ENCODE measurements at places on chromosomes 13 and 19.
A peak's percentile ranks its signal among the peaks of the same experiment; 100 is the strongest.

DNA sequence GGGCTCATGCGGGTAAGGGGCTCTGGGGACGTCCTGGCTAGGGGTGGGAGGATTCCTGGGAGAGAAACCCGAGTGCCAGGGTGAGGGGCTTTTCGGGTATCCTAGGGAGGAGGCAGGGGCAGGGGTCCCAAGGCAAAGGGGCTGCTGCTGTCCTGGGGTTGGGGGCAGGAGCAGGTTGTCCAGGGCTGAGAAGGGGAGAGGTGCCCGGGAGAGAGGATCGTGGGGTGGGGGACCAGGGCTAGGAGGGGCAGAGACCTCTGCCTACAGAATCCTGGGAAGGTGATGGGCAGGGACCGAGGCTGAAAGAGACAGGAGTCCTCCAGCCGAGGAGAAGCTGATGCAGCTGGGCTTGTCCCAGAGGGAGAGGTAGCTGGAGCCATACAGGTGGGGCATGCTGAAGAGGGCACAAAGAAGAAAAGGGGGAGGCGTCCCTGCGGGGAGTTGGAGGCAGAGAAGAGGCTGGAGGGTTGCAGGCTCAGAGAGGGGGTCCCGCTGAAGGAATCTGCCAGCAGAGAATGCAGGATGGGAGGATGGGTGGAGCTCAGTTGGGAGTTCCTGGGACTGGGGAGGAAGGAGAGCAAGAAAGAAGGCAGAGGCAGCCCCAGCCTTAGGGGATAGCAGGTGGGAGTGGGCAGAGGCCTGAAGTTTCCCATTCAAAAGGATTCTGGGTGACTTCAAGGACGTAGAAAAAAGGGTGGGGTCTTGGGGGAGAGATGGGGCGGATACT lies 574 bp downstream of the CYP2S1 start:
- no peak for ATAC-seq

DNA sequence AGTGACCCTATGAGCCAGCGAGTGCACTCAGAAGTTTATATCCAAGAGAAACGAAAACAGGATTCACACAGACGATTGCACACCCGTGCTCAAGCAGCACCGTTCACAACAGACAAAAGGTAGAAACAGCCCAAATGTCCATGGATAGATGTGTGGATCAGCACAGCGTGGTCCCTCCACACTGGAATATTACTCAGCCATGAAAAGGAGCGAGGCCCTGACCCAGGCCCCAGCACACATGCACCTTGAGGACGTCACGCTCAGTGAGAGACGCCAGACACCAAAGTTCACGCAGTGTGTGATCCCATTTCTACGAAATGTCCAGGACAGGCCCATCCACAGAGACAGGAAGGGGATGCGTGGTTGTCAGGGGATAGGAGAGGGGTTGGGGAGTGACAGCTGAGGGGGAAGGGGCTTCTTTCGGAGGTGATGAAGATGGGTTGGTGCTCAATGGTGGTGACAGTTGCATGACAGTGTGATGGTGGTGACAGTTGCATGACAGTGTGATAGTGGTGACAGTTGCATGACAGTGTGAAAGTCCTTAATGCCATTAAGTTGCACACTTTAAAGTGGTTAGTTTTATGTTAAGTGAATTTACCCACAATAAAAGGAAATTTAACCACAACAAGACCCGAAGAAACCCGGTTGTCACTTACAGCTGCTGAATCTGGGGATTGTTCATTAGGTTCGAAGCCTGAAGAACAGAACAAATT lies 18.9 kb upstream of the SLC39A3 start:
- no peak for ATAC-seq

- ATAC-seq, result no peak
These were observed 92.1 kb downstream of the USP12 start for GRCh38 chr13:27079421-27079958.

- no peak for ATAC-seq
These were observed 22.4 kb downstream of the VAV1 start for GRCh38 chr19:6794686-6795431.

- no peak for ATAC-seq
These were observed 1.5 kb upstream of the PRR12 start for GRCh38 chr19:49589502-49589905.

- ATAC-seq, result no peak
These were observed 932 bp upstream of the PIP5K1C start for GRCh38 chr19:3701200-3701599.

GRCh38 chr19:5434970-5435641 lies 20.1 kb upstream of the ZNRF4 start:
- ATAC-seq, result peak; percentile 39

GRCh38 chr13:79780240-79780639 lies 299.3 kb downstream of the NDFIP2 start:
- no peak for ATAC-seq

- ATAC-seq, result no peak
These were observed 1.3 kb upstream of the AXL start for GRCh38 chr19:41217741-41218140.

- ATAC-seq, result no peak
These were observed 645.3 kb downstream of the TBC1D4 start for GRCh38 chr13:74836628-74837027.

DNA sequence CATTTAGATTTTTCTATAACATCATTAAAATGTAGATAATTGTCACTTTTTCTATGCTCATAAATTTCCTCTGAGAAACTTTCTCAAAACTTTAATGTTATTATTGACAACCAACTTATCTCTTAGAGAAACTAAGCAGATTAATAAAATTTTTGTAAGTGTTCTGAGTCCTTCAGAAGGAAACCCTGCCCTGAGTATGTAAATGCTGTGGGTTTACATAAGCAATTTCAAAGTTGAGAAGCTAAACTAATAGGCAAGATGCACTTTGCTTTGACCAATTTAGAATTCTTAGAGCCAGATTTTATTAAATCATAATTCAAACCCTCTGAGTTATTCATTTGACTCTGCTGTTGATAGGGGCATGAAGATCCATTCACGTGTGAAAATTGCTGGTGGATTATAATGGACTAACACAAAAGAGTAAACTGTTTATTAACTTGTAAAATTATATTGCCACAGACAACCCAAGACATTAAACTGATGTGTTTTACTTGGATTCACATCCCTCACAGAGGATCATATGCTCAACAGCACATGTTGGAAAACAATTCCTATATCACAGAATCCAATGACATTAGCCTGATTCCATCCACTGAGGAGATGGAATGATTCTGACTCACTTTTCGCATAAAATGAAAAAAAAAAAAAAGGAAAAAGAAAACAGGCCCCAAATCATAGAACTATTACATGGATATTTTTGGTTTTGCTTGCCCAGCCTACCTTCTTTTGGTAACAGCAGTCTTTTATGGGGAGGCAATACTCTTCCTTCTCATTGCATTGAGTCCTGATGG lies 453.7 kb upstream of the HTR2A start:
- no peak for ATAC-seq

DNA sequence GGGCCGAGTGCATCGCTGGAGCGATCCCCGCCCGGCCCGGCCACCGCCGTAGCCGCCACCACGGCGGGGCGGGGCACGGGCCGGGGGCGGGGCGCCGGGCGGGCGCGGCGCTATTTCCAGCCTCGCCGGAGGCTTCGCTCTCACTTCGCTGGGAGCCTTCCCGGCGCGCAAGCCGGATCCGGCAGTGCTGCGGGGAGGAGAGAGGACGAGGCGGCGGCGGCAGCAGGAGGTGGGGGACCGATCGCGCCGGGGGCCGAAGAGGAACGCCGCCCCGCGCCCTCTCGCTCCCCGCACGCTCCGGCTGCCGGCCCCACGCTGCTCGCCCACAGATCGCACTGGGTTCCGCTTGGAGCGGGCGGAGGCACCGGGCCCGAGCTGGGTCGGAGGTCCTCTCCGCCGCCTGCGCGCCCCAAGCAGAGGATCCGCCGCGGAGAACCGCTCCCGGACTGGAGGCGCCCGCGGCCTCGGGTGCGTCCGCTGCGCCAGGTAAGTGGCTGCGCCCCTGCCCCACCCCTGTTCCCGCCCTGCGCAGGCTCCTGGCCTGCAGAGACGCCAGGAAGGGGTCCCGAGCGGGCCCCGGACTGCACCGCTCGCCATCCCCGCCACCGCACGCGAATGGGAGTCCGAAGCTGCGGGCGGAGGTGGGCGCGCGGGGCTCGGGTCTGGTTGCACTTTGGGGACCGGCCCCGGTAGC lies at the start of gene CHST8:
Gene CHST8 (plus strand): TSS at position 143 of the 694 bp plus-strand sequence. CDS start 67,309 bp downstream, outside the sequence.
- ATAC-seq, result no peak

DNA sequence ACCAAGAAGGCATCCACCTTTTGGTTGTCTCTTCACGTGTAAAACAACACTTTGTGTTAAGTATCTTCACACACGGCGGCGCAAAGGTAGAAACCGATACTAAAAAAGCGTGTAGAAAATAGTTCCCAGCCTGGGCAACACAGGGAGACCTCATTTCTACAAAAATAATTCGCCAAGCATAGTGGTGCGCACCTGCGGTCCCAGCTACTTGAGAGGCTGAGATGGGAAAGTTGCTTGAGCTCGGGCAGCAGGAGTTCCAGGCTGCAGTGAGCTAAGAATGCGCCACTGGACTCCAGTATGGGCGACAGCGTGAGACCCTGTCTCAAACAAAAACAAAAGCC lies 573 bp upstream of the ERCC5 start:
- ATAC-seq, result peak; percentile 29

GRCh38 chr19:30061223-30062064 lies 119.4 kb downstream of the URI1 start:
- no peak for ATAC-seq

DNA sequence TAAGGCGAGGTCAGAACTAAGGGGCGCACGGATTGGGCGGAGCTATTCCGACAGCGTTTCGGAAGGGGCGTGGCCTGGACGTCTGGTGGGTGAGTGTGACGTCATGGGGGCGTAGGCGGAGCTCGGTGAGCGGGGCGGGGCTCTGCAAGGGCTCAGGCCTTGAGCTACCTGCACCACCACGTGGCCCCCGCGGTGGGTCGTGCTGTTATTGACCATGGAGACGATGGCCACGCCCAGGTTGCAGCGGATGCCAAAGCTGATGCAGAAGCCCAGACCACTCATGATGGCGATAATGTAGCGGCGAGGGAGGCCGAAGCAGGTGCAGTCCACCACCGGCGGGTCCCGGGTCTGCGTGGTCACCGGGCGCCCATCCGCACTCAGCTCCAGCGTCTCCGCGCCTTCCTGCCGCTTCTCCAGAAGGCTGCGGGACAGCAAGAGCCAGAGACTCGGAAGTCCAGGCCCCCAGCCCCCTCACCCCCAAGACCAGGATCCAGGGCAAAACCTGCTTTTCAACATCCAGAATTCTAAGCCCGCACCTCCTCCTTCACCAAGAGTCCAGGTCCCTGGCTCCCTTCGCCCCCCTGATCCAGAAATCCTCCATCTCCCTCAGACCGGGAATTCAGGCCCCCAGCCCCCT lies 4.8 kb downstream of the SLC17A7 start:
- ATAC-seq, result no peak

DNA sequence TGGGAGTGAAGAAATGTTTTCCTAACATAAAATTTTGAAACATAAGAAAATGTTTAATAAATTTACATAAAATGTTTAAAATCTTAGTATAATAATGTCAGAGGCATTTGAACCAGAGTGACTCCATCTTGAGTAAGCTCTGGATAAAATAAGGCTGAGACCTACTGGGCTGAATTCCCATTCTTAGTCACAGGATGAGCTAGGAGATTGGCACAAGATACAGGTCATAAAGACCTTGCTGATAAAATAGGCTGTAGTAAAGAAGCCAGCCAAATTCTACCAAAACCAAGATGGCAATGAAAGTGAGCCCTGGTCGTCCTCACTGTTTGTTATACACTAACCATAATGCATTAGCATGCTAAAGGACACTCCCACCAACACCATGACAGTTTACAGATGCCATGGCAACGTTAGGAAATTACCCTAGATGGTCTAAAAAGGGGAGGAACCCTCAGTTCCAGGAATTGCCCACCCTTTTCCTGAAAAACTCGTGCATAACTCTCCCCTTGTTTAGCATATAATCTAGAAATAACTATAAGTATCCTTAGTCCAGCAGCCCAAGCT lies 1184.0 kb downstream of the UQCRFS1 start:
- no peak for ATAC-seq

- no peak for ATAC-seq
These were observed 344.5 kb upstream of the TMTC4 start for GRCh38 chr13:101019126-101019525.

DNA sequence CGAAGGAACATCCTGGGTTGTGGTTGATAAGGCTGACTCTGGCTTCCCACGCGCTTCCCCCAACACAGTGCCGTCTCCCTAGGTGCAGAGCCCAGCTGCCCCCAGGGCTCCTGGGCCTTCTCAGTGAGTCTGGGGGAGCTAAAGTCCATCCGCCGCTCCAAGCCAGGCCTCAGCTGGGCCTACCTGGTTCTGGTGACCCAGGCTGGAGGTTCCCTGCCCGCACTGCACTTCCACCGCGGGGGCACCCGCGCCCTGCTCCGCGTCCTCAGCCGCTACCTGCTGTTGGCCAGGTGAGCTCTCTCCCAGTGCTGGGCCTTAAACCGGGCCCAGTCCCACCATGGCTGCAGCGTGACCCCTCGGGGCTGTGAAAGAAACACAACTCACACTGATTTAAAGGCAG lies 3.7 kb downstream of the TBC1D17 start:
- no peak for ATAC-seq

DNA sequence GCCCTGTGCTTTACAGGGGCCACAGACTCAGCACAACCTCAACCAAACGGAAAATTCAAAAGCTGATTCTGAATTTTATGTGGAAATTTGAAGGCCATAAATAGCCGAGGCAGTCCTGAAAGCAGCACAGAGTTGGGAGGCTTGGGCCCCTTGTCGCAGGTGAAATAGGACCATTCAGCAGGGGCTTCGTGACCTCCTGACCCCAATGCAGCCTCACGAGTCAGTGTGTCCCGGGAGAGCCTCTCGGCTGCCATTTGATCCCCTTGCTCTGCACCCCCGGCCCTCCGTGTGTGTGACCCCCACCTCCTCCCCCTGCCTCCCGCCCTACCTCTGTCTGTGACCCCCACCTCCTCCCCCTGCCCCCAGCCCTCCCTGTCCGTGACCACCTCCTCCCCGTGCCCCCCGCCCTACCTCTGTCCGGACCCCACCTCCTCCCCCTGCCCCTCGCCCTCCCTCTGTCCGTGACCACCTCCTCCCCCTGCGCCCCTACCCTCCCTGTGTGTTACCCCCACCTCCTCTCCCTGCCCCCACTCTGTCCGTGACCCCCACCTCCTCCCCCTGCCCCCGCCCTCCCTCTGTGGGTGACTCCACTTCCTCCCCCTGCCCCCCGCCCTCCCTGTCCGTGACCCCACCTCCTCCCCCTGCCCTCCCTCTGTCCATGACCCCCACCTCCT lies 41.7 kb upstream of the TFDP1 start:
- ATAC-seq, result peak; percentile 82

GRCh38 chr19:55986487-55986886 lies at the start of gene NLRP5:
Gene NLRP5 (plus strand): TSS chr19:55986775.
- ATAC-seq, result no peak

DNA sequence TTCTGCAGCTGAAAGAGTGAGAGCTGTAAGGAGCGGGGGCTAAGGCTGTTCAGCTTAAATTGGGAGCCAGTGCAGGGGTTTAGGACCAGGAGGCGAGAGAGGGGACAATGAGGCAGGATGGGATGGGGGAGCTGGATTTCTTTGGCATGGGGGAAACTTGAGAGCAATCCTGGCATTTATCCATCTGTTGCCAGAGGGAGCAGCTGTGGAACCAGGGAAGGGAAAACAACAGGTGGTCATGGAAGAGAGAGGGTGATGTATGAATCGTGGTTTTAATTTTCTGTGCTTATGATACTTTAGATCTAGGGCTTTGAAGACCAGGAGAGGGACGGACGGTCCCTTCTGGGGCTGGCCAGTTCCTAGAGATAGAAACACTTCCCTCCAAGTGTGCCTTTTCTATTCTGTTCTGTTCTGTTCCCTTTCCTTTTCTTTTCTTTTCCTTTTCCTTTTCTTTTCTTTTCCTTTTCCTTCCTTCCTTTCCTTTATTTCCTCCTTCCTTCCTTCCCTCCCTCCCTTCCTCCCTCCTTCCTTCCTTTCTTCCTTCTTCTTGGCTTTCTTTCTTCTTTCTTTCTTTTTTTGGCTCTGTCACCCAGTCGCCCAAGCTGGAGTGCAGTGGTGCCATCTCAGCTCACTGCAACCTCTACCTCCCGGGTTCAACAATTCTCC lies 16.0 kb upstream of the CCL25 start:
- no peak for ATAC-seq
